ENCODE measurements at places on chromosomes 11 and 22.

GRCh38 chr11:70805971-70806370, 407.6 kb downstream of the CTTN start:
- no peak for DNase-seq

GRCh38 chr22:21688706-21689381, 23.0 kb downstream of the PPIL2 start:
- DNase-seq: no peak

DNA sequence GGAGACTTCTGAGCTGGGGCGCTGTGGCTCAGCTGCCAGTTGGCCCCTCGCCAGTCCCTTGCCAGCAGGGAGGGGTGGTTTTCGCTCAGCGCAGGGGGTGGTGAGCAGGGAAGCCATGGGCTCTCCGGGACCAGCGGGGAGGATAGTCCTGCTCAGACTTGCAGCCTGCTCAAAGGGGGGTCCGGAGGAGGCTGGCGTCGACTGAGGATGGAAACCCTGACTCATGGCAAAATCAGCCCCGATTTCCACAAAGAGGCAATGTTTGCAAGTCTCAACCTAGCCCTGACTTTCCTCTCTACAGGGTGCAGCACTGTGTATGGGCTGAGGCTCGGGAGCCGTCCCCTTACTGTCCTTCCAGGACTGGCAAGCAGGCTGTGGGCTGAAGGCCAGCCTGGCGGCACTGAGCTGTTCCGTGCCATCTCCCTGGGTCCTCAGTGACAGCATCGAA, 35.1 kb downstream of the FBLN1 start:
- peak; percentile 81 for DNase-seq

DNA sequence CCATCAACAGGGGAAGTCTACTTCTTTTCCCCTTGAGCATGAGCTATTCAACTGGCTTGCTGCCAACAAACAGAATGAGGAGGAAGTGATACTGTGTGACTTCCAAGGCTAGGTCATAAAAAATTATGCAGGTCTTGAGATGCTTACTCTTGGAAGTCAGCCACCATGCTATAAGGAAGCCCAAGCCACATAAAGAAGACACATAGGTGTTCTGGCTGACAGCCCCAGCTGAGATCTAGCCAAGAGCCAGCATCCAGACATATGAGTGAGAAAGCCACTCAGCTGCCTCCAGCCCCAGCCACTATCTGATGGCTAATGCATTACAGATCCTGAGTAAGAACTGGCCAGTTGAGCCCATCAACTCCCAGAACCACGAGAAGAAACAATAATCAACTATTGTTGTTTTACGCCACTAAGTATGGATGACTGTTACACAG, 31.0 kb upstream of the PPP2R1B start:
- DNase-seq: peak; percentile 63

- no peak for DNase-seq
These were observed 11.1 kb downstream of the OR5B3 start for GRCh38 chr11:58395581-58395980.

GRCh38 chr22:32686354-32686753, 115.2 kb upstream of the TIMP3 start:
- DNase-seq: no peak

DNA sequence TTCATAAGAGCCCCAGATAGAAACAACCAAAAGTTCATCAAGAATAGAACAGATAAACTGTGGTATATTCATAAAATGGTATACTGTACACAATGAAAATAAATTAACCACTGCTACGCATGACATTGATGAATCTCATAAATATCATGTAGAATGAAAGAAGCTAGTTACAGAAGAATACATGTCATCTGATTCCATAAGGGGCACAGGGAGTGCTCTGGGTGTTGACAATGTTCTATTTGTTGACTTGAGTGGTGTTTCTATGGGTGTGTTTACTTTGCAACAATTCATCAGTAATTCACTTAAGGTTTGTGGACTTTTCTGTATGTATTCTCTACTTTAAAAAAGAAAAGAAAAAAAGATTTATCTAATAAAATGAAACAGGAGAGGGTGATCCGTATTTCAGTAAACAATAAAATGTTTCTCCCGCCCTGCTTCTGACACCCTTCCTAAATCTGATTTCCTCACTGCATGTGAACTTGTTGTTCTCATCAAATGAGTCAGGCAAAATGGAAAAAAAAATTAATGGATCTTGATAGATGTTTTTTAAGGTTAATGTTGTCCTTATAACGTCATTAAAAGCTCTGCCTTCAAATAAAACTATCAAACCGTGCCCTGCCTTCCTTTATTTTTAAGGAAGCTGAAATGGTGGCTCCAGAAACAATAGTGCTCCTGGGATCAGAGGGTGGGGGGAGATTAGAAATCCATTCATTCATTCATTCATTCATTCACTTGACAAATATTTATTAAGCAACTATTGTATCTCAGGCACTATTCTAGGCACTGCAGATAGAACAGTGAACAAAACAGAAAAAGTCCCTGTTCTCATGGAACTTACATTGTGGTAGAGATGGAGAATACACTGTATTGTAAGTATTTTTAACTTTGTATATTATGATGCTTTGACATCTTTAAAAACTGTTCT, 77.2 kb upstream of the CD44 start:
- no peak for DNase-seq

GRCh38 chr22:49838771-49839717, 11.4 kb upstream of the BRD1 start:
- DNase-seq: no peak

- DNase-seq: no peak
These were observed 29.1 kb upstream of the PICALM start for GRCh38 chr11:86097980-86098379.

DNA sequence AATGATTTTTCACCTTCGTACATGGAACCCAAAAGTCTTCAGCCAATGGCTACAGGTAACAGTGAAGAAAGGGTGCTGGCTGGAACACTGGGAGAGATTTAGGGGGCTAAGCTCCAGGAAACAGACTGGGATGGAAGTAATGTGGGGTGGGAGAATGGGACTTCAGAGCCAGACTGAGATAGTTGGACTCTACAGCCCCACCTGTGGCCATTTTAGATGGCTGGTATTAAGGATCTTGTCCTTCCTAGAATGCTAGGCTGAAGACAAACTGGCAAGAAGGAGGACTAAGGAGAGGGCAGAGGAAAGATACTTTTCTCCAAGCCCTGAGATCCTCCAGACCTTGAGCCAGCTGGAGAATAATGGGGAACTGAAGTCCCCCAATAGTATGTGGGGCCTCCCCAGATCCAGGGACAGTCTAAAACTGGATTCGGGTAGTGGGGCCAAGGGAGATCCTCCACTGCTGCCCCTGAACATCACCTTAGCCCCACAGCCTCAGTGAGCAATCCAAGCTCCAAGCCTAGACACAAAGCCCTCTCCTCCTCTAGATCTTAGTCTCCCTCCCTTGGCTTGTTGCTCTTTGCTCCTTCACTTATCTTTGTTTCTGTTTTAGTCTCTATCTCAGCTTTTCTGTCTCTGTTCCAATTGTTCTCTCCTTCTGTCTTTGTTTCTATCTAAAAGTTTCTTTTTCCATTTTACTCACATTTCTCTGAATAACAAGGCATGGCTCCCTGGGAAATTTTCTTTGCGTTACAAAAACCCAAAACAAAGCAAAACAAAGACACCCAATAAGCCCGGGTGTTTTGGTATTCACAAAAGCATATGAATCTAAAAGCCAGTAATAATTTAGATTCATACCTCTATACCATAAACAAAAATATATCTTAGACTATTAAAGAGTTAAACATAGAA, 16.2 kb upstream of the RRAS2 start:
- DNase-seq: no peak

- no peak for DNase-seq
These were observed 25.3 kb upstream of the POLA2 start for GRCh38 chr11:65236194-65237059.

DNA sequence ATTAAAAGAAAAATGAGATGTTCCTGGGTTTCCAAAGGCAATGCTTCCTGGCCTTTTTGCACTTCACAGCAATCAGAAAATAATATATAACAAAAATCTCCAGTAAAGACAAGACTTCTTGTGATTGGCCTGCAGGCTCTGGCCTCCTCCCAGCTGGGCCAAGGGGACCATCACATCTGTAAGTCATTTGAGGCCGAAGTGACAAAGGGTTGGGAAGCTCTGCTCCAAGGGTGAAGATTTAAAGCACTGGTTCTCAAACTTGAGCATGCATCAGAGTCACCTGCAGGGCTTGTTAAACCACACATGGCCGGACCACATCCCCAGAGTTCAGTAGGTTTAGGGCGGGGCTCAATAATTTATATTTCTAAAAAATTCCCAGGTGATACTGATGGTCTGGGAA, 32.1 kb downstream of the ARFGAP2 start:
- DNase-seq: peak; percentile 65

DNA sequence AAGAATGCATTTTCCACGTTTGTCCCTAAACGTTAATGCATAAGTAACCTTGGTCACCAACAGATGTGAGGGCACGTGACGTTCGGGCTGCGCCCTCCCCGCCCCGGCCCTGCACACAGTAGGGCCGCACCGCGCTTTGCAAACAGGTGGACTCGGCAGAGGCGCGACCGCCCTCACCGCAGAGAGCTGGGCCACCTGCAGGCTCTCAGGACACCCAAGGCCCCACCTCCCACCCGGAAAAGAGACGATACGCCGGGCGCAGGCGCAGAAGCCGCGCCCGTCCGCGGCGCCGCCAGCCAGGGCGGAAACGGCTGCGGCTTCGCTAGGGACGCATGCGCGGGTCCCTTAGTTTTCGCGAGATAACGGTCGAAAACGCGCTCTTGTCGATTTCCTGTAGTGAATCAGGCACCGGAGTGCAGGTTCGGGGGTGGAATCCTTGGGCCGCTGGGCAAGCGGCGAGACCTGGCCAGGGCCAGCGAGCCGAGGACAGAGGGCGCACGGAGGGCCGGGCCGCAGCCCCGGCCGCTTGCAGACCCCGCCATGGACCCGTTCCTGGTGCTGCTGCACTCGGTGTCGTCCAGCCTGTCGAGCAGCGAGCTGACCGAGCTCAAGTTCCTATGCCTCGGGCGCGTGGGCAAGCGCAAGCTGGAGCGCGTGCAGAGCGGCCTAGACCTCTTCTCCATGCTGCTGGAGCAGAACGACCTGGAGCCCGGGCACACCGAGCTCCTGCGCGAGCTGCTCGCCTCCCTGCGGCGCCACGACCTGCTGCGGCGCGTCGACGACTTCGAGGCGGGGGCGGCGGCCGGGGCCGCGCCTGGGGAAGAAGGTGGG, at the start of gene FADD:
Gene FADD, plus strand, starts transcription at position 377 of the 831 bp plus-strand sequence. Its CDS starts 164 bp downstream, at position 541.
- peak; percentile 97 for DNase-seq
